ENCODE measurements at places on chromosomes 7 and 10.

- DNase-seq: no peak
These were observed 2.9 kb downstream of the ELFN1 start for GRCh38 chr7:1672851-1673486.

DNA sequence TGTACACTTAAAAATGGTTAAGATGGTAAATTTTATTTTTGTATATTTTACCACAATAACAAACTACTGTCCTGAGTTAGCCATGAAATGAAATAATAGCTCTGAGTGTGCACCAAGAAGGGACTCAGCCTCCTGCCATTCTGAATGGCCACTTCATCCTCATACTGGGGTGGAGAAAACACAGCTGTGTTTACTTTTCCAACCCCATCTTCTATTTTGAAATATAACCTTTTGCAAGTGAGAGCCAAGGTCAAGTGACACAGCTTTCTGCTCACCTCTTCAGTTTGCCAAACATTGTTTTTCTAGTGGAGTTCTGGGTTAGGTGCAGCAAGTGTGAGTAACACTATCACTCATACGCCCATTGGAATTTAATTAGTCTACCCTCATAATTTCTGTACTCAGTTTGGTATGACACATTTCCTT, 107.4 kb upstream of the GLCCI1 start:
- peak; percentile 17 for DNase-seq

DNA sequence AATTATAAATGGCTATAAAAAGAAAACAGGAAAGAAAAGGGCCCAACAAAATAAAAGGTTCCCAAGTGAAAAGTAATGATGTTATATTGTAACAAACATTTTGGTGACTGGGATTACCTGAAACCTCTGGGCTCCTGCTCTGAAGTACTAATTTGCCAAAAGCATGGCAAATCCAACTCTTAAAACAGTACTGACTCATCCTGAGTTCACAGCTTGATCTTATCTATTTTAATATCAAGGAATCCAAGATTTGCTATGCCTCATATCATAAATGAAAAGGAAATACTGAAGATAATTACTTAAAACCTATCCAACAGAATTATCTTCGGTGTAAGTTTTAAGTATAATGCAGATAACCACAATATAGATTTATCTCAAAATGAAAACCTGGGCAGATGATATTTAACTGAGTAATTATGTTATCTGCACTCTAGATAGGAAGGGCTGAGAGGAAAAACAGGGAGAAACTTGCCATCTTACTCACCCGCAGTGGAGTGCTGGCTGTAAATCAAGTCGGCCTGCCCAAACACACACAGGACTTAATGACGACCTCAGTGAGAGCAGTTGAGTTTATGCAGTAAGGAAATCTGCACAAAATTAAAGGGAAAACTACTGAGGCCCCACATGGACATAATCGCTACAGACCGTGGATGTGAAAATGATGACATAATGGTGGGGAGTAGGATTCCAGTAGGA, 48.4 kb downstream of the MPP7 start:
- DNase-seq: no peak

- peak; percentile 42 for DNase-seq
These were observed 159.3 kb upstream of the TMEM196 start for GRCh38 chr7:19932549-19933249.

DNA sequence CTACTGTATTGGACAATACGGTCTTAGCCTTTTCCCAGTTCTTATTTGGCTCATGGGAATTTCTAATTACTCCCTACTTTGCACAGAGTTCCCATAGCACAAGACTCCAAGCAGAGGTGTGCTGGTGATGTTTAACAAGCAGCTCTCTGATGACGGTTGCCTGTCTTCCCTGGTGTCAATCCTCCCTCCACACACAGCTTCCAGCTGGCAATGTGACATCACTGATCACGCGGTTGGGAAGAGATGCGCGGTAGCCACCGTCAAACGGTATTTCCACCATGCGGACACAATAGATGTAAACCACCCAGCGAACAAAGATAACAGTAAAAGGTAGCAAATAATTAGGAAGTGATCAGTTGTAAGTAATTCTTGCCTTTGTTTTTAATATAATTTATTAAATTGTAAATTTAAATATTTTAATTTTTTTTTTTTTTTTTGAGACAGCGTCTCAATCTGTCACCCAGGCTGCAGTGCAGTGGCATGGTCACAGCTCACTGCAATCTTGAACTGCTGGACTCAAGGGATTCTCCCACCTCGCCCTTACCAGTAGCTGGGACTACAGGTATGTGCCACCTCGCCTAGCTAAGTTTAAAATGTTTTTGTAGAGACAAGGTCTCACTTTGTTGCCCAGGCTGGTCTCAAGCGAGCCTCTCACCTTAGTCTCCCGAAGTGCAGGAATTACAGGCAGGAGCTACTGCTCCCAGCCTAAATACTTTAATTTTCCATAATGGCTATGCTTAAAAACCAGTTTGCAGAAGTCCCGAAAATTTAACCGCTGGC, 36.3 kb upstream of the IL15RA start:
- DNase-seq: no peak

DNA sequence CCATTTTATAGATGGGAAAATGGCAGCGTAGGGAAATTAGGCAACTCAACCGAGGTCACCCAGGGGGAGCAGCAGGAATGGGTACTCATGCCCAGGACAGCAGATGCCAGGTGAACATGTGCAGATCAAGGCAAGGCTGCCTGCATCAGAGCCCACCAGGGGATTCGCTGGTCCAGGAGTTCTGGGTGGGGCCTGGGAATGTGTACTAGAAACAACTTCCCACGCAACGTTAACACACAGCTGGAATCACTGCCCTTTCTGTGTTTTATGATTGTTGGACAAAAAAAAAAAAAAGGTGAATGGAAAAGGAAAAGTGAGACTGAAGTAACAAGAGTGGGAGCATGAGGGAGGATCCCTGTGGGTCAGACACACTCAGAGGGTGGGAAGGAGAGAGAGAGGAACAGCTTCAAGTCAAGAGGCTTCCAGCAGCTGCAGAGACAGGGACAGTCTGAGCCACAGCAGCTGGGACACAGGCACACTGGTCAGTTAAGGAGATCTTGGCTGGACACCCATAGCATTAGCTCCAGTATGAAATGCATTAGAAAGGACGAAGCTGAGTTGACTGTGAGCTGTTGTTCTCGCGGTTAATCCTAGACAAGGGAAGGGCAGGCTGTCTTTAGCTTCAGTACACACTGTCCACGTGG, 187.9 kb upstream of the INHBA start:
- DNase-seq: no peak

- peak; percentile 95 for DNase-seq
These were observed 1.3 kb upstream of the C10orf67 start for GRCh38 chr10:23345861-23346260.

GRCh38 chr10:46074196-46074946, 28.3 kb upstream of the MSMB start:
- no peak for DNase-seq

Data from retinal pigment epithelial cell (primary cell).